ENCODE measurements at places on chromosomes 7 and 10.

- no peak for DNase-seq
Measured at GRCh38 chr10:5665373-5666007, 905 bp downstream of the ASB13 start.

- DNase-seq = no peak
Measured at GRCh38 chr10:11678074-11678793, 63.9 kb upstream of the ECHDC3 start.

- no peak for DNase-seq
Measured at GRCh38 chr10:70227548-70228320, 5.5 kb downstream of the PPA1 start.

- DNase-seq = no peak
Measured at GRCh38 chr7:50393547-50394252, 56.5 kb downstream of the FIGNL1 start.

DNA sequence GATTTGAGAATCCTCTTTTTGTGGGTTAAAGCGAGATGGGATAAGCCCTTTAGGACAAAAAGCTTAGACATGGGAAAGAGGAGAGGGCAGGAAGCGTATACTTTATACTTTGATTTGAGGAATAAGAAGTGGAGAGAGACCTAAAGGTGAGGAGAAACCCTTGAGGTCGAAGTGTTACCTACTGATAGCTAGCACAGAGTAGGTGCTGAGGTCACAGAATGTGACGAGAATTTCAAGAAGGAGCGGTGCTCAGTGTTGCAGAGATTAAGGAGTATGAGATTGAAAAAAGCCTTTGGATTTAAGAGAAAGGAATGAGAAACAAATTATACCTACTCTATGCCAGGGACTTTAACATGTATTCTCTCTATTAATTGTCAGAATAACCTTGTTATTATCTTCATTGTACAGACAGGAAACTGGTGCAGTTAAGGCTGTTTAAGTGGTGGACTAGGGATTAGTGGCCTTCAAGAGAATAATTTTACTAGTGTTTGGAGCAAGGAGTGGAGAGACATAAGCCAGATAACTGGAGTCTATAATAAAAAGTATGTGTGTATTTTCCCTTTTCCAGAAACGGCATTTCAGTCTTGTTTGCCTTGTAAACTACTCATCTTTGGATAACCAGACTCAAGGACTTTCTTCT lies 8.8 kb downstream of the CAPZA2 start:
- no peak for DNase-seq

DNA sequence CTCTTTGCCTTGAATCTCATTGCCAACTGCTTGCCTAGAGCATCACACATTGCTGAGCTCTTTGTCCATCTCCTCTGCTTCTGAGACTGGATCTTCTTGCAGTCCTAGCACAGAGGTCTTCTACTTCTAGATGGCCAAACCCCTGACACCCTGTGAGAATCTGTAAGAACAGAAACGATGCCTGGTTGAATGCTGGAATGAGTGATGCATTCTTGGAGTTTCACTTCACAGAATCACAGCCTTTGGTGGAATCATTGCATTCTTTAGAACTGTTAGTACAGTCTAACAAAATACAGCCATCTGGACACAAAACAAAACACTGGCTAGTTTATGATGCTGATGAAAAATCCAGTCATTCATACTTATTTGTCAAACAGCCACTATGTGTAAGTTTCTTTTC lies 141.7 kb upstream of the ITGB1 start:
- DNase-seq = no peak

DNA sequence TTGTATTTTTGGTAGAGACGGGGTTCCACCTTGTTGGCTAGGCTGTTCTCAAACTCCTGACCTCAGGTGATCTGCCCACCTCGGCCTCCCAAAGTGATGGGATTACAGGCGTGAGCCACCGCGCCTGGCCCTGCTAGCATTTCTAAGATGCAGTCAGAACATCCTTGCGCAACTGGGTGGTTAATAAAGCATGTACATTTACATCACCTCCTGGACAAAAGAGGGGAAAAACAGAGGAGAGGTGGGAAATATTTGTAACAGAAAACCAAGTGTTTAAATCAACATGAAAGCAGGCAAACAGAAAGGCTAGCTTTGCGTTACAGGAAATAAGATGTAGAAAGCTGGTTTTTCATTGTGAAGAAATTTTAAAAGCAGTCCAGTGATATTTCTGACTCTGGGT lies 220.9 kb upstream of the KMT2E start:
- no peak for DNase-seq

GRCh38 chr10:119762805-119763798 lies 37.3 kb downstream of the INPP5F start:
- no peak for DNase-seq

- no peak for DNase-seq
Measured at GRCh38 chr10:48589266-48589665, 15.6 kb downstream of the ARHGAP22 start.

- no peak for DNase-seq
Measured at GRCh38 chr10:119549247-119549999, 6.9 kb upstream of the RGS10 start.

GRCh38 chr7:36208997-36209813 lies 56.2 kb downstream of the EEPD1 start:
- no peak for DNase-seq

GRCh38 chr7:148434887-148435286 lies 155.7 kb upstream of the C7orf33 start:
- DNase-seq = no peak

DNA sequence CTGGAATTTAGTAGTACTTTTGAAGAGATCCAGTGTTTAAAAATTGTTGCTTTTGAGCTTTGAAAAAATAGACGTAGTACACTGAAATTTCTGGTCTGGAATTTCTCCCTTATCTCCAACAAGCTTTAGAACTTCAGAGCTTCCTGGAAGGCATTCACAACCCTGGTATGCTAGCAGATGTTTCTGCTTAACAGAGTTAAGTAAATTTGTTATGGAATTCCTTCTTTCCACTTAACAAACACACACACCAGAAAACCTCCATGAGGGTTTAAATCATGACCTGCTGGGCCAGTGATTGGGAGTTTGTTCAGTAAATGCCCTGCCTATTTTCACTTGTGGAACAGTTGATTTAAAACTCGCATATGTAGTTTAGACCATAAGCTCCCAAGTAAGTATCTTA lies 13.7 kb downstream of the ASB15 start:
- no peak for DNase-seq

DNA sequence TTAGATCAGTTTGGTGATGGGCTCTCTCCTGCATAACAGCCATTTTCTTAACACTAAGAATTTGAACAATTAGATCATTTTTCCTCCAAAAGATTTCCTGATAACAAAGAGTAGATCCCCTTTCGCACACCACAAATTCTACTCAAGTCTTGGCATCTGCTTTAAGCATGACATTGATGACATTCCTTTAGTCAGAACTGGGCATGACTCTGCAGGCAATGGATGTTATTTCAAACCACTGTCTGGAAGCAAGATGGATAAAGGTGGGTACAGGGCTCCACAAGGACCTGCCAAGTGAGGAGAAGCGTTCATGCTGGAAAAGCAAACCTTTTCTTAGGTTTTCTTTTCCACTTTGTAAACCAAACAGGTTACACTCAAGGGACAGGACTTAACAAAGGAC lies 123.5 kb downstream of the GLCCI1 start:
- DNase-seq = no peak

GRCh38 chr7:108561047-108561619 lies 8.4 kb downstream of the THAP5 start:
- no peak for DNase-seq

- no peak for DNase-seq
Measured at GRCh38 chr7:102305414-102306268, 19.0 kb downstream of the SH2B2 start.

DNA sequence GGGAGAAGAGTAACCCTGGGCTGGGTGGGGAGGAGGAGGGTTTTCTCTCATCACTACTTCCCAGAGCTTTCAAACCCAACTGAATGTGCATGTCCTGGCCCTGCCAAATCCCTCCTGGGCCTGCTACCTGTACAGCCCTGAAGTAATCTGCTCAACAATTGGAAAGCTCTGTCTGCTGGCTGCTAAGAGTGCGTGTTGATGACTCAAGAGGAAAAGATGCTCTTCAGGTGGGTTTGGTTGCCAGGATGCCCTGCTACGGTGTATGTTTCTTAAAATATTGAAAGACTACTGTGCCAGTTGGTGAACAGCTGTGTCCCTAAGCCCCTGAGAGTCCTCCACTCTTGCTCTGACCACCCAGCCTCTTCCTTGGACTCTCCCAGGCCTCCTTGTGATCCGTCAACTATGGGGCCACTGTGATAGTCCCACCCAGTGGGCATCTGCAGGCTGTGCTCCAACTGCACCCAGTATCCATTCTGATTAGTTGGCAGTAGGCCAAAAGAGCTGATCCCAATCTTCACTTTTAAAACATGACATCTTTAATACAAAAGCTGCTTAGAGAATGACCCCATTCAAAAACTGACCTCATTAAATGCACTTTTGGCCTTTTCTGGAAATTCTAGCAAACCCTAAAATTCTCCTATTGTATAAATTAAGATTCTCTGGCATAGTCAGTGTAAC lies 85.6 kb downstream of the AOAH start:
- no peak for DNase-seq
